ENCODE measurements at places on chromosomes 1 and 21.

GRCh38 chr1:47796626-47797025 is 200.6 kb downstream of the TRABD2B start:
- no peak for DNase-seq

- no peak for DNase-seq
Observed at GRCh38 chr1:247638011-247638410, 32.6 kb downstream of the OR2G3 start.

- peak; percentile 85 for DNase-seq
Observed at GRCh38 chr1:8412183-8412831, 94.4 kb downstream of the SLC45A1 start.

DNA sequence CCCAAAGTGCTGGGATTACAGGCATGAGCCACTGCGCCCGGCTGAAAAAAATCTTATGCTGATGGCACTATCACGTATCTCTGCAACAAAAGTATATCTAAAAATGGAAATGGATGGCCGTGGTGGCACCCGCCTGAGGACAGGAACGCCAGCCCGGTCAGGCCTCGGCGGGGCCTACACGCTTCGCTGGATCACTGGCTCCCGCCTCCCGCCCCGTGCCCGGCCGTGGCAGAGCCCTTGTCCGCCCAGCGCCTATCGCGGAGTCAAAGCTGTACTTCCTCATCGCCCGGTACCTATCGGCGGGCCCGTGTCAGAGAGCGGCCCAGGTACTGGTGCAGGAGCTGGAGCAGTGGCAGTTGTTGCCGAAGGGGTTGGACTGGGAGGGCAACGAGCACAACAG is 28.8 kb upstream of the PDPN start:
- DNase-seq = no peak

- DNase-seq = no peak
Observed at GRCh38 chr1:226414098-226414698, 6.3 kb upstream of the PARP1 start.

DNA sequence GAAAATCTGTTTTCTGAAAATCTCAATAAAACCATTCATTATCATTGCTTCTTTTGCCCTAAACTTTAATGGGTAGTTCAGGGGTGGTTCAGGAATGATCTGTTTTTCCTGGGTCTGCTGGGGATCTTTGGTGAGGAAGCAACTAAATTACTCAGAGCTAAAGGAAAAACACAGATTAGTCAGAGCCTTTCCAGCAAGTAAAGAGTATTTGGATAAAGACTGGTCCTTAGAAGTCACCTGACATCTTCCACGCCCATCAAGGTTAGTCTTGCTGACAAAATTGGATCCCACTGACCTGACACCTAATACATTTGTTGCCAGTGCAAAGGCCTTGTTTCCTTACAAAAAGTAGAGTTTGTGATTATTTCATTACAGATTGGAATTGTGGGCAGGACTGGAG is 24.2 kb downstream of the HSPA13 start:
- no peak for DNase-seq

- DNase-seq = no peak
Observed at GRCh38 chr1:225191199-225191753, 236.6 kb downstream of the LBR start.

DNA sequence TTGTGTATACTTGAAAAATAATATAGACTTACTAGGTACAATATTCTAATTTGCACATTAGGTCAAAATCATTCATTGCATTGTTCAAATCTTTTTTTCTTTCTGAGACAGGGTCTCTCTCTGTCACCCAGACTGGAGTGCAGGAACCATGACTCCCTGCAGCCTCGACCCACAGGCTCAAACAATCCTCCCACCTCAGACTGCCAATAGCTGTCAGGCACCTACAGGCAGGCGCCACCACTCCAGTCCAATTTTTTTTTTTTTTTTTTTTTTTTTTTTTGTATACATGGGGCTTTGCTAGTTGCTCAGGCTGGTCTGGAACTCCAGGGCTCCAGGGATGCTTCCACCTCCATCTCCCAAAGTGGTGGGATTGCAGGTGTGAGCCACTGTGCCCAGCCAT is 656.9 kb downstream of the KCNT2 start:
- no peak for DNase-seq

- DNase-seq = no peak
Observed at GRCh38 chr1:14017531-14017961, 317.6 kb downstream of the PRDM2 start.

DNA sequence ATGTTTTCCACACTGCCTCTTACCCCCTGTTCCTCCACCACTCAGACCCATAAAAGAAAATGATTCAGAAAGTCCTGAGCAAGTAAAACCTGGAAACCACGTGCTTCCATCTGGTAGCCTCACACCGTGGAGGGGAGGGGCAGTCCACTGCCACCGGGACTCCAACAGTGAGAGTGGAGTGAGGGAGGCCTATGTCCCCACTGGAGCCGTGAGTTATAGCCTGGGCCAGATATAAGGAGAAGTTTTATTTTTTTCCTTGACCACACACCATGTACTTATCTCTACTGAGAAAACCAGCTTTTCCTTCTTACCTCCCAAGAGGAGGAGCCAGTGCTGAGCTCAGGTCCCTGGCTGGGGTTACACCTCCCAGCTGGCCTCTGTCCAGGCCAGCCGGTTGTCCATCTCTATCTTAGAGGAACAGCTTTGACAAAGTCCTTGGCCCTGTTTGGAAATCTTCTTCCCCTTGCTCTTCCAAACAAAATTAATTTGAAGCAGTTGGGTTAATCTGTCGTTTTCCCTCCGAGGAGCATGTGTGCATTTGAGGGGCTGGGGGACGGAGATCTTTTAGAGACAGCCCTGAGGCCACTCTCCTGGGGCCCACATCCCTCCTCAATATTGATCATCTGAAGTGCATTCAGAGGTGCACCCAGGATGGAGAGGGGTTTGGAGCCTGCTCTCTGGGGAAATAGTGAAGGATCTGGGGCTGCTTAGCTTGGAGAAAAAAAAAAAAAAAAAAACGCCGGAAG is 49.1 kb upstream of the SERBP1 start:
- DNase-seq = peak; percentile 60

DNA sequence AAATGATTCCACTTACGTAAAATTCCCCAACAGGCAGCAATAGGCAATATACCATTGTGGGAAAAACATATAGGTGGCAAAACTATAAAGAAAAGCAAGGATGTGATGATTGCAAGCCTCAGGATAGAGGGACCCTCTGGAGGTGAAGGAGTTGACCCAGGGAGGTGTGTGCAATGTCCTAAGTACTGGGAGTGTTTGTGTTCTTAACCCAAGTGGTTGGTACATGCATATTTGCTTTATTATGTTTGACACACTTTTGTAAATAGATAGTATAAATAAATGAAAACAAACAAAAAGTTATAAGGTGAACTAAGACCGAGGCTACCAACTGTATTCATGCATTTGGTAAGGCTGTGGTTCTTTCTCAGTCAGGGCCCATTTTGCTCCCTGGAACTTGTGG is 7.5 kb downstream of the MX1 start:
- DNase-seq = no peak

DNA sequence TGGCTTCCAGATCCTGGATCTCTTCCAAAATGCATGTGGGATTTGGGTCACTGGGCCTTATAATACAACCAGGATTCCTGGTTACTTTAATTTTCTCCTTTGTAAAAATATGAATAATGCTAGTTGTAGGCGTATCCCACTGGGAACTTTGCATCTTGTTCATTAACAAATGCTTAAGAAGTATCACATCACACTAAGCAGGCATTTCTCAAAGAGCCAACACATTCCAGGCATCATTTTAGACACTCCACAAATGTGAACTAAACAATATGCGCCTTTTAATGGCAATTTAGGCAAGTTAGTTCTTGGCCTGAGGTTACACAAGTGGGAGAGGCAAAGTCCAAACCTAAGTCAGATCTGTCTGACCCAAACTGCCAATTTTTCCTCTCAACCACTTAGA is 15.9 kb downstream of the BRINP2 start:
- no peak for DNase-seq

- DNase-seq = no peak
Observed at GRCh38 chr1:93013145-93014065, 52.1 kb upstream of the DIPK1A start.

DNA sequence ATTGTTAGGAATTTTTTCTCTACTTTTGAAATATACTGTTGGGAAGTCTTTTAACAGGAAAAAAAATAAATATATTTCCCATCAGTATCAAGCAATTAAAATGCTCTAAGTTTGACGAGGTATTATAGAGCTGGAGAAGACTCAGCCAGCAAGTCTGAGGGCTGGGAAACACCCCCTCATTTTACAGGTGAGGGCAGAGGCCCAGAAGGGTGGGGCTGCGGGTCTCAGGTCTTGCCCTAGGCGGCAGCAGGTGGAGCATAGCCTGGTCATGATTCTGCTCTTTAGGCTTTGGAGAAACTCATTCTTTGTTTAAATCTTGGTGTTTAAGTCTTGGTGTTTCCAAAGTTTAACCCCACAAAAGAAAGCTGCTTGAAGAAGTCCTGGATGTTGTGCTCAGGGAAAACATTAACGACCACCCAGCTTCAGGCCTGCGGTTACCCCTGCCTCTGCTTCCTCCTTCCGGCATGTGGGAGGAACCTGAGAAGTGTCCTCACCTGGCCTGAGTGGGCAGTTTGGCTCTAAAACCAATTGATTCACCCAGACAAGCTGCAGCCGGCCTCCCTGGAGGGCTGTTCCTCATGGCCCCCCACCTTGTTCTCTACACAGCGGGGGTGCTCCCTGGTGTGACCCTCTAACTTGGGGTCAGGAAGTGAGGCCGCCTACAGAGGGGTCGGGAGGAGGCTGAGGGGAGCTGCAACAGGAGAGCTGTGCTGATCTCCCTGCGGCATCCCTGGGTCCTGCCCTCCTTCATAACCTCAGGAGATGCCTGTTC is 41.7 kb downstream of the OLFML2B start:
- no peak for DNase-seq

GRCh38 chr21:22154579-22155274 is 1156.5 kb downstream of the NCAM2 start:
- no peak for DNase-seq

DNA sequence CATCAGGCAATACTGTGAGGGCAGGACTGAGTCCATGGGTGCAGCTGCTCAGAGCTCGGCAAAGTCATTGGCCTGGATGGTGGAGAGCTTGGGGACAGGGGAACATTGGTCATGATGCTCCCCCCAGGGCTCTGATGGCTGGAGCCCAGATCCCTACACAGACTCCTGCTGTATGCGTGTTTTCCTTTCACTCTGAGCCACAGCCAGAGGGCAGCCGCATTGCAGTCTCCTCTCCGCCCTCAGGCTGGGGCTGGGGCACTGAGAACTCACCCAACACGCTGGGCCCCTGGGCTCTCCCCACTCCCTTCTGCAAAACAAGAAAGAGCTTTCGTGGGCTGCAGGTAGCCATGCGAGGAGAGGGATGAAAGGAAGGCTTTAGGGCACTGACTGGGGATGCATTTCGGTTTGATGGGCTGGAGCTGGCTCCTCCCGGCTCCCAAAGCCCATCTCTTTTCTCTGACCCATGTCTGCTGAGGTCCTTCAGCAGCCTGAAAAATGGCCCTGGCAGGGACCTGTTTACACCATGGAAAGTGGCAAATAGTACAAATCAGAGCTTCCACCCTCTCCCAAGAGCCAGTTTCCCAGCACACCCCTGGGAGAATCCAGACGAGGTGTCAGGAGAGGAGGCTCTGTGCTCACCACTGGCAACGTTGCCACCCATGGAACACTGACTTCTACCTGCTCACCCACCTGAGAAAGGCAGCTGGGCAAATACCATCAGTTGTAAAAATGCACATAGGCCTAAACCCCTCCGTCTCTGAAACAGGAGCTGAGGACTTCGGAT is 43.8 kb downstream of the CAPN2 start:
- no peak for DNase-seq

- DNase-seq = peak; percentile 24
Observed at GRCh38 chr1:159211331-159212136, 6.9 kb downstream of the ACKR1 start.

GRCh38 chr1:227449051-227449450 is 114.3 kb upstream of the ZNF678 start:
- no peak for DNase-seq

DNA sequence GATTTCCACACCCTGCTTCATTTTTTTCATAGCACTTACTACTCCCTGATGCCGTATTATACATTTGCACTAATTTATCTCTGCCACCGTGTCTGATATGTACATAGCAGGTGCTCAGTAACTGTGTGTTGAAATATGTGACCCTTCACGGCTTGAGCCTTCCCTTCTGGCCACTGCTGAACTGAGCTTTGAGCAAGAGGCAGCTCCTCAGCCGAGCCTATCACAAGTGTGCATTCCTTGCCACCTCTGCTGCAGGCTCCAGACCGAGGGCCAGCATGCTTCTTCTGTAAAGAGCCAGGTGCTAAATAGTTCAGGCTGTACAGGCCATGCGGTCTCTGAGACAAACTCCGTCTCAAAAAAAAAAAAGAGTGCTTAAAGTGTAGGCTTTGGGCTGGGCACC is 22.6 kb downstream of the PLEKHM2 start:
- DNase-seq = no peak

DNA sequence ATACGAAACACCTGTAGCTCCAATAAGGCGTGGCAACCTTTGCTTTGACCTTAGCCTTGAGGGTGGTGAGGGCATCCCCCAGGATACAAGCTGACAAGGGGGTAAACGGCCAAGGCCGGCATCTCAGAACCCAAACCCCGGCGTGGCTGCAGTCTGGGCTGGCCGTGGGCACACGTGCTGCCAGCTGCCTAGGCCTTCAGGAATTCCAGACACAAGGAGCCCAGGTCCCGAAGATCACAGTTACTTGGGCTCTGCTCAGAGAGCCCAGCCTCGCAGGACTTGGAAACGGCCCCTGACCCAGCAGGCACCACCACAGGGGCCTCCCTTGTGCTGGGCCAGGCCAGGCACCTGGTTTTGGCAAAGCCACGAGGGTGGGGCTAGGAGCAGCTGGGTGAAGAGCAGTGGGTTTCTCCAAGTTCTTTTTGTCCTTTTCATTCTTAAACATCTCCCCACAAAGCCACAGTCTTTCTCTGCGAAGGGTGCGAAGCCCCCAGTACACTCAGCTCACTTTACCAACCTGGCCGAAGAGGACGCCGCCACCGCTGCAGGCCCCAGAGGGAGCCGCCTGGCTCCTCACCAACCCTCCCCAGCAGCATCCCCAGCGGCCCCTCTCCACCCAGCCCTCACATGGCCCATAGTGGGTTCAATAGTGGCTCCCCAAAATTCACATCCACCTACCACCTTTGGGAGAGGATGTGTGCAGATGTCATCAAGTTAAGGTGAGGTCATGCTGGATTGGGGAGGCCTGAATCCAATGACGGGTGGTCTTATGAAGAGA is 26.8 kb downstream of the PRDM15 start:
- DNase-seq = no peak

DNA sequence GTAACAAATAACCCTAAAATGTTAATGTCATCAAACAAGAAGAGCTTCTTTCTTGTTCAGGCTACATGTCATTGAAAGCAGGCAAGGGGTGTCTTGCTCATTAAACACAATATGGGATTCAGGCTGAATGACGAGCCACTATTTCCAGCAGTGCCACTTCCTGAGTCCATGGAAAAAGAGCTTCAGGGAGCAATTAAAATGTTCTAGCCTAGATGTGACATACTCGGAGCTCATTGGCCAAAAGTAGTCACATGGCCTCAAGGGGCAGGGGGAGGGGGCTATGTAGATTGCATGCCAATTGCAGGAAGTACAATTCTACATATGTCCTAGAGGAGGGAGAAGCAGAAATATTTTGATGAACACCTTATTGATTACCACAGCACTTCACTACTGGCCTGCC is 685.3 kb upstream of the ADGRL2 start:
- DNase-seq = no peak

Data from fibroblast of skin of abdomen (primary cell).